Dermis blood vessel endothelial cell (primary cell): ENCODE measurements at places on chromosomes 6 and 20.

DNA sequence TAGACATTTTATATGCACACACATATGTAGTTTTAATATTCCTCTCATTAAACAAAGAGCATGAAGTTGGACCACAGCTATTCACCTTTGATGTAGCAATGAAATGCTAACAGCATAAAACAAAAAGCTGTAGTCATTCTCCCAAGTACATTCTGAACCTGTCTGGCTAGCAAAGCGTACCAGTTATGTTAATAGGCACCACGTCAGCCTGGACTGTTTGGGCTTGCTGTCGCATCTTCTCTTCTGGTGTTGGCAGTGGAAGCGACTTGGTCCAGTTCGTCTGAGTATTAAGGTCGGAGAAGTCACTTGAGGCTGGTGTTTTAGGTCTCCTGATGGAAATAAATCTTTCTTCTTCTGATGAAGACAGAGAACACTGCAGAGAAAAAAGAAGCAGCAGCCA is 42.8 kb downstream of the HEBP2 start:
- DNase-seq = no peak

GRCh38 chr6:11656491-11656890 is 118.9 kb downstream of the TMEM170B start:
- DNase-seq = peak; percentile 11

GRCh38 chr6:30767158-30767943 is 23.0 kb upstream of the IER3 start:
- no peak for DNase-seq

GRCh38 chr6:152952045-152952444 is 30.8 kb downstream of the FBXO5 start:
- DNase-seq = peak; percentile 17

DNA sequence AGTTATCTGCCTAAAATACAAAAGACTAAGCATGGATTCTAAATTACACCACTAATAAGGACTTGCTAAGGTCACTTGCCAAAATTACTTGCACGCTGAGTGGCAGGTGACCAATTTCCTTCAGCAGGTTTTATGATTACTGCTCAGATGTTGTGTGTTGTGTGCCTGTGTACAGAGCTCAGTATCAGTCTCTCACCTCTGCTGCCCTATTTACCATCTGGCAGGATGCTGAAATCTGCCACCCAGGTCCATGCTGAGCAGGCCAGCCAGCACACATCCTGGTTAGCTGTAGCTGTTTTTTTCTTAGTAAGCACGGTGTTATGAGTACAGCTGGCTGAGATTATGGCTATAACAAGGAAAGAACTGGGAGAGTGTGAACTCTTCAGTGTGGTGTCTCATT is 34.0 kb downstream of the ELOVL4 start:
- DNase-seq = no peak

DNA sequence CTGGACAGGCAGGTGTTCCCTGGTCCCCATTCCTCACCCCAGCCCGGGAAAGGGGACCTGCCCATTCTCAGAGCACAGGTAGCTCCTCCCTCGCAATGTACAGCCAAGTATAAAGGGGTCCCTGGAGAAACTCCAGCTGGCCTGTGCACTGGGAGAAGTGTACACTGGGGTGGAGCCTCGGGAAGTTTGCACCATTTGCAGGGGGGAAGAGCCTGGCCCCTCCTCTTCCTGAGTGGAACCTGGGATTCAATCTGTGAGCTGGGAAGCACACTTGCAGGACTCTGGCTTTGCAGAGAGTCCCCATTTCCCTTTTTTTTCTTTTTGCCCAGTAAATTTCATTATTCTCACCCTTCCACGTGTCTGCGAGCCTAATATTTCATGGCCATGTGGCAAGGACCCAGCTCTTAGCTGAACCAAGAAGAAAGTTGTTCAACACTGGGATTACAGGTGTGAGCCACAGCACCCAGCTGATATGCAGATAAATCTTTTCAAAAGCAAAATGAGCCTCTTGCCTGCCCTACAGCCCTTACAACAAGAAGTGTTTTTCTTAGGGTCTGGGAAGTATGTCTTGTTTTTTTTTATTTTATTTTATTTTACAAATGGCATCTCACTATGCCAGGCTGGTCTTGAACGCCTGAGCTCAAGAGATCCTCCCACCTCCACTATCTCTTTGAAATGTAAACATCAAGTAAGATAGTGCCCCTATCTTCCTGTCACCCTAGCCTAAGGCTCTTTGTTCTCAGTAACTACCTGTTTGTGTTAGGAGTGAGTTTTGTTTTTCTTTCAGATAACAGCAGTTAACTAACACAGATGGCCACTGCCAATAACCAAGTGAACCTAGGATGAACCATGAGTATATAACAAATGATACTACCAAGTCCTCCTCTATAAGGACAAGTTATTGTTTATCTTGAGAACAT is 9.3 kb upstream of the RNGTT start:
- no peak for DNase-seq

GRCh38 chr6:45625191-45625664 is 247.5 kb upstream of the SUPT3H start:
- no peak for DNase-seq
